Umbilical cord (tissue), 2 donors: ENCODE measurements at places on chromosomes 12 and 14. TPM values are rescaled to one million over a fixed set of nuclear protein-coding genes. Genes with fewer than 3 reads are reported as not detected.
A peak's percentile ranks its signal among the peaks of the same experiment; 100 is the strongest.

Gene NGB
- total RNA-seq: not detected

Gene TSPAN19
- 3.4 TPM for total RNA-seq

Gene SLC2A14
- 4.3 TPM for total RNA-seq

Gene GPRC5A
- 42.1 TPM for total RNA-seq

Gene SLC8B1
- total RNA-seq: 14.0 TPM

Gene TRPV4
- total RNA-seq: 0.48 TPM

Gene SLC5A8
- total RNA-seq: 1.7 TPM

Gene DPPA3
- not detected for total RNA-seq

Gene SCN8A
- 6.0 TPM for total RNA-seq

Gene CCNK
- total RNA-seq: 33.0 TPM

Gene LTB4R
- 1.4 TPM for total RNA-seq

Gene EPS8
- total RNA-seq: 194 TPM

Gene RAD51AP1
- 3.4 TPM for total RNA-seq

Gene PRH1
- 9.6 TPM for total RNA-seq

Gene PPP4R4
- 0.72 TPM for total RNA-seq

Gene SYCP3
- 5.5 TPM for total RNA-seq

Gene PLA2G1B
- total RNA-seq: not detected

- peak; percentile 52 for DNase-seq
Measured at GRCh38 chr14:104665114-104665656, 24.2 kb upstream of the INF2 start.

GRCh38 chr12:131872154-131873051 lies 22.0 kb upstream of the ULK1 start:
- DNase-seq: peak; percentile 24

GRCh38 chr12:6555018-6555691 lies 687 bp downstream of the IFFO1 start:
- peak; percentile 28 for DNase-seq

- no peak for DNase-seq
Measured at GRCh38 chr14:62079038-62079437, 316.8 kb downstream of the SNAPC1 start.

DNA sequence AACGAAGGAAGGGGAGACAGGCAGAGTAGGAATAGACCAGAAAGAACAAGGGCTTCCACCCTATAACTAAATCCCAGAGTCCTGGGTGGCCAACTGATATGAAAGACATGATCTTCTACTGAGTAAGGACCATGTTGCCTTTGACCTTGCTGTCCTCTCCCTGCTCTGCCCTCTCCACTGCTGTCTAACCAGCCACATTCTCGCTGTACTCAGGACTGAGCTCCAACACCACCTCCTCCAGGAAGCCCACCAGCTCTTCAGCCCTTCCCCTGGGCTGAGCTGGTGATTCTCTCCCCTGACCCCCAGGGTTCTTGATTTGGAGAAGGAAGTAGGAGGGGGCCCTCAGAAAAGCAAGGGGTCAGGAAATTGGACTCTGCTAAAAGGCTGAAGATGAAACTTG lies 159.2 kb downstream of the DICER1 start:
- no peak for DNase-seq

GRCh38 chr14:73000073-73000472 lies 26.8 kb downstream of the ZFYVE1 start:
- no peak for DNase-seq

GRCh38 chr14:85853996-85854526 lies 324.1 kb downstream of the FLRT2 start:
- DNase-seq: no peak

DNA sequence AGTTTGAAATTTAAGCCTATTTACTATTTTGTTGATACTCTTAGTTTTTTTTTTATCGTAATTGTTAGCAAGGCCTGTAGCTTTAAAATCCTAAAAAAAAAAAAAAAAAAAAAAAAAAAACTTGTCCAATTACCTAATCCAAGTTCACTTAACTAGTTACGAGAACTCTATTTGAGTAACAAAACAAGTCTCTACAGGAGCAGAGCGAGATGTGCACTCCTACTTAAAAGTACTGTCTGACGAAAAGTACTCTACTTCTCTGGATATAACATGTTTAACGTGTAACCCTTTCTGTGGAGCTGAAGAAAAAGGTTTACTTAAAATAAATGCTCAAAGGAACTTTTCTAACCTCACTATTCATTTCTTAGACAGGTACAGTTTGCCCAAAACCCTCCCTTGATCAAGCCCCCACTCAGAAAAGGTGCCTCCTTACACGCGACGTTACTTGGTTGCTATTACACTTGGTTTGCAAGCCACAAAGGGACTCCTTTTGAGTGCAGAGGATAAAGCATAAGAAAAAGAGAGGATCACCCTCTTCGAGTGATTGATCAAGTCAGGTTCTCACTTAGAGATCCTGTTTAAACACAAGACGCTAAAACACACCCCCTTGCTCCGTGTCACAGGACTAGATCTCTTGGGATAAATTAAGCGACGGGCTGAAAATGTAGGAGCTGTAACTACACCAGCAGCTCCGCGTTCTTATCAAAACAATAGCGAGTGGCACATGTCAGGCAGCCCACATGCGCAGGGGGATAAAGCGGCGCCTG lies 2.2 kb downstream of the BAZ1A start:
- DNase-seq: peak; percentile 56

- DNase-seq: no peak
Measured at GRCh38 chr14:20419419-20419818, 6.1 kb upstream of the TEP1 start.

DNA sequence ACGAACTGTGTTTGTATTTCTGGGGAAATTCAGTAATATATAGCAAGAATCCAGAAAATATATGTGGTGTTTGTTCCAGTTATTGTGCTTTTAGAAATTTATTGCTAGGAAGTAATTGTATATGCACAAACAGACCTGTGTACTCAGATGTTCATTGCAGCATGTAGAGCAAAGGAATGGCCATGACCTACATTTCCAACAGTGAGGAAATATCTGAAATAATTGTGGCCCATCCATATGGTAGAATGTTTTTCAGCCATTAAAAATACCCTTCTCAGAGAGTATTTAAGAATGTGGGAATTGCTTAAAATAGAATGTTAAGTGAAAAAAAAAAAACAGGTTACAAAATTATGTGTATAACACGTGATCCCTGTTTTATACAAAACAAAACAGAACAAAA lies 77.3 kb downstream of the TMX1 start:
- DNase-seq: no peak

DNA sequence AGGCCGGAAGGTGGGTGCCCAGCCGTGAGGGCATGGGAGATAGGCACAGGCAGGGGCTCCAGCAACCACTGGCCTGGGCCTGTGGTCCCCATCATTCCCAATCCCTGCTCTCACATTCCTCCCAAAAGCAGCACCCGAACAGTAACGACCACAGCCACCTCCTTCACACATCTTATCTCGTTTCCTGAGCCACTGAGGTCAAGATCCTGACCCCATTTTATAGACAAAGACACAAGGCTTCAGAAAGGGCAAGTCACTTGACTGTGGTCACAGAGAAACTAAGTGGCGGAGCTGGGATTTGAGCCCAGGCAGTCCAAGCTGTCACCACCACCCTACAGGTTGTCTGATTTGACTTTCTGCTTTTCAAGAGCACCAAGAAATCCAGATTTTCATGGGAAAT lies 38.9 kb downstream of the DTX1 start:
- DNase-seq: no peak

DNA sequence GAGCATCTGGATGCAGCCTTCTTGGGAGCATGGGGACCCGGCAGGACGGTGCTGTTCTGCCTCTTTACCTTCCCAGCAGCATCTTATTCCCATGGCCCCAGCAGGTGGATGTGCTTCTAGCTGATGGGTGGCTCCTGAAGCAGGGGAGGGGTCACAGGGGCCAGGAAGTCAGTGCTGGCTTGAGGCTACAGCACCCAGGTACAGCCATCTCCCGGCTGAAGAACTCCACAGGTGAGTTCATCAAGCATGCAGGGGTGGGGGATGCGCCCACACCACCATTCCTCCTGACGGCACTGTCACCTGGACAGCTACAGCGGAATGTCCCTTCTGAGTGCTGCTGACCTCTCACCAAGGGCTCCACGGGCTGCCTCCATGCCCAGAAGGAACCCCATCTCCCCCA lies 57.3 kb downstream of the BCL11B start:
- no peak for DNase-seq

DNA sequence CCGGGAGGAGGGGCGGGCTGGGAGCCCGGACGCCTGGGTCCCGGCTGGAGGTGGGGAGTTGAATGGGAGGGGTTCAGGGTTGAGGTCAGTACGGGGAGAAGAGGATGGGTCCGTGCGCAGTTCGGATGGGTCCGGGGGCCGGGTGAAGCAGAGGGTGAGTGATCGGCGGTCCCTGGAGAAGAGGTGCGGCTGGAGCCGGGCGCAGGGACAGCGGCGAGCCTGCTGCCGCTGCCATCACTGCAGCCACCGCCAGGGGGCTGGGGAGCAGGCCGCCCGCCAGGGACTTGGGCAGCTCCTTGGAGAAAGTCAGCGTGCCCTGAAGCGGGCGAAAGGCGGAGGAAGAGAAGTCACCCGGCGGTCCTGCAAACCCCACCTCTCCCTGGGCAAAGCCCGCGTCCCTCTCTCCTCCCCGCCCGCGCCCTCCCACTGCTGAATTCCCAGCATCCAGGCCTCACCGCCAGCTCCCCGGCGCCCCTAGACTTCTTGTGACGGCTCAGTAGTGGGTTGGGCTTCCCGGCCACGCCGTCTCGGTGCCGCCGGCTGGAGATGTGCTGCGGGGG lies 6.0 kb upstream of the GPR84 start:
- peak; percentile 93 for DNase-seq

DNA sequence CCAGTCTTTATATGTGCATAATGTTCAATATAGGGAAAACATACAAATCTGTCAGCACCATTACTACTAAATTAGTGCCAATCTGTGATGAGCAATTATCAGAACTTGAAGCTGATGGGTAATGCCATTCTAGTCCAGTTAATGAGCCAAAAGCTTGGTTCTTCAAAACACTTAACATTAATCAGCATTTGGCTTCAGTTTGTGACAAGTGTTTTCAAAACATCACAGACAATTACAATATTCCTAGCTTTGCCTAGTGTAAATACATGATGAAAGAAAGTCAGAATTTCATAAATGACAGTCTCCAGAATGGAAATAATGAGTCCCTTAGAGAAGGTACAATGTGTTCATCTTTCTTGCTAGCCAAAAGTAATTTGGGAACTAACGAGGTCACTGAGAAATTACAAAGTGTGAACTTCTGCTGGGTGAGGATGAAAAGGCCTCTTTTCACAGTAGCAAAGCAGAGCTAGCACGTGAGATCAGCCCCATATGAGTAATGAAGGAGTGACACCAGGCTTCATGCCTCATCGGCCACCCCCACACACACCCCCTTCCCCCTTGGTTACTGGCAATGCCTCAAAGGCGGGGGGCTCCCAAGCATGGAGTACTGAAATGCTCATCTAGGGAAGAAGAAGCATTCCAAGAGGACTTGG lies 180.6 kb upstream of the EEA1 start:
- no peak for DNase-seq

DNA sequence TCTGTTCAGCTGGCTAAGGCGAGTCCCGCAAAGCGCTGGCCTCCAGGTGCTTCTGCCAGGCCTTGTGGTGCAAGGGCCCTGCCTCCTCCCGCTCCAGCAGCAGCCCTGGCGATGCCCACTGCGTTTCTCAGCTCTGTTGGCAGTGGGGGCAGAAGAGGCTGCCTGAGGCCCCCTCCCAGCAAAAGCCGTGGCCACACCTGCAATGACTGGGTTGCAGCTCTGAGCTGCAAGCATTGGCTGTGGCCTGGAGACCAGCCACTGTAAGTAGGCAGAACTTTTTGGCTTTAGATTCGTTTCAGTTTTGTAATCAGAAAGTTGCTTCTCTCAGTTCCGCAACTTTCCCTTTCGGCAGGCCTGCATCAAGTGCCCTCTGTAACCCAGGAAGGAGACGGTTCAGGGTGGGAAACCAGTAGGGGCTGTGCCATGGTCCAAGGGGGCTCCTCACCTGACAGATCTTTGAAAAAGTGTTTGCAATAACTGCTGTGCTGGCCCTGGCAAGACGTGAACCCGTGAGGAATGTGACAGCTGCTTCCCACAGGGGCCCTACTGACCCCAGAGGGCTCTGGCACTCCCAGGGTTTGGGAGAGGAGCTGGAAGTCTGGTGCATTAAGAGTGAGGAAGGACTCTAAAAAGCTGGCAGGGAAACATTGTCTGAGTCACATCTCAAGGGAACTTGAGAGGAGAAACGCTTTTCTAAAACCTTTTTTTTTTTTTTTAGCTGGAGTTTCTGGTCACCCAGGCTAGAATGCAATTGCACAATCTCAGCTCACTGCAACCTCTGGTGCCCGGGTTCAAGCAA lies 54.5 kb upstream of the MAX start:
- DNase-seq: peak; percentile 95

DNA sequence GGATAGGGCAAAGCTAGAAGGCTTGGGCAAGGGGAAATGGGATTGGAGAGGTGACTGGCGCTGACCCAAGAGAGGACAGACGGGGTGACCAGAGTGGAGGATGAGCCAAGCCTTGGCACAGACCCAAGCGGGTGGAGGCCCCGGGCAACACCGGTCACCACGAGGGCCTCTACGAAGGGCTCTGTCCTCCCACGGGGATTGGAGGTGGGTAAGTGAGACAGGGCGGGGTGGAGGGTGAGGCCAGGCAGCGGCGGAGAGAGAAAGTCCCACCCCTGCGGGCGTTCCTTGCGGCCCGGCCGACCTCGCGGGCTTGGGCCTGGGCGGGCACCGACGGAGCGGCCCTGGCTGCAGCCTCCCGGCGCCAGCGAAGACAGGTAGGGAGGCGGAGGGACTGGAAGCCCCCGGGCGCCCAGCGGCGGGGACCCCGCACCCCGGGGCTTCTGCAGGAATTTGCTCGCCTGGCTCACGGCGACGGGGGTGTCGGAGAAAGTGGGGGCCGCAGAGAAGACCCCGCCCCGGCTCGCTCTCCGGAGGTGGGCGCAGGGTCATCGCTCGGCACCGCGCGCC lies at the start of gene PAPLN:
Gene PAPLN, plus strand, starts transcription at position 288 of the 567 bp plus-strand sequence. CDS start 2,273 bp downstream, outside the sequence.
- no peak for DNase-seq

DNA sequence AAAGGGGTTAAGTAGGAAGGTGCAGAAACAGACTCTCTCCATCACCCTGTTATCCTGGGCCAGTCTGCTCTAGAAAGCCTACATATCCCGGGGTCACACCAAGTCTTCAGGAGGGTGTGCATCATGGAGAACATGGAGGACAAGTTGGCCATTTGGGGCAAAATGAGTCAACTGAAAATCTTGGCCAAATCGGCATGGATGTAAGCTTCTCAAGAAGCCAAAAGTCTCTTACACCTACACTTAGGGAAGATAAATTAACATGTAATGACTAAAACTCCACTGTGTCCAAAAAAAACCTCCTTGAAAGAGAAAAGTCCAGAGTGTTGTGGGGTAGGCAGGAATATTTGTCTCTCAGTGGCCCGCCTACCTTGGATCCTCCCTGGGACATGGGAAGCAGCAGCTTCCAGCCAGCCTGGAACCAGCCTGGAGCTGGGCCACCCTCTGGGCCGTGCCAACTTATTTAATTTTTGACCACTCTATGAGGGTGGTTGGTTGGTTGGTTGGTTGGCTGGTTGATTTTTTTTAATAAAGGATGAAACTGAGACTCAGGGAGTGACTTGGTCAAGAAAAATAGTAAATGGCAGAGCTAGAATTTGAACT lies 17.9 kb upstream of the TC2N start:
- DNase-seq: no peak
